ENCODE measurements at places on chromosomes 5 and 9.

DNA sequence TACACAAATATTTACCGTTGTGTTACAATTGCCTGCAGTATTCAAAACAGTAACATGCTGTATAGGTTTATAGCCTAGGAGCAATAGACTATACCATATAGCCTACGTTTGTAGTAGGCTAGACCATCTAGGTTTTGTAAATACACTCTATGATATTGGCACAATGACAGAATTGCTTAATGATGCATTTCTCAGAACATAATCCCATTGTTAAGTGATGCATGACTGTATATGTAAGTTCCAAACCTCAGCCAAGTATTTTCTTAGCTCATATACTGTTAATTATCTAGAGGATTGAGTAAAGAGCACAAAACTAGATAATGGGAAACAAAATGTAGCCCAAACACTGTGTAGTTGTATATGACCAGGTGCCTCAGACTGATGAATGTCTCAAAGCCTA, 220.1 kb downstream of the ANXA1 start:
- peak; percentile 5 for DNase-seq

DNA sequence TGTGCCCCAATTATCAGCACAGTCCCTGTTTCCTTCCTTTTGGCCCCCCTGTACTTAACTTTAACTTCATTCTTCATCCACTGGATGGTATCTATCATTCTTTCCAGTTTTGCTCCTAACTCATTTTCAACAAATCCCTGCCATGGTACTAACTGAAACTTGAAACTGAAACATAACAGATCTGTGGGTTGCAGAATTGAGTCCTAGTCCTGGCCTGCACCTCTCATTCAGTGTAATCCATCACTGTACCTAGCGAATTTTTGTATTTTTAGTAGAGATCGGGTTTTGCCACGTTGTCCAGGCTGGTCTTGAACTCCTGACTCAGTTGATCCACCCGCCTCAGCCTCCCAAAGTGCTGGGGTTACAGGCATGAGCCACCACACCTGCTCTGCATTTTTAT, 15.3 kb upstream of the PIK3R1 start:
- DNase-seq: no peak

DNA sequence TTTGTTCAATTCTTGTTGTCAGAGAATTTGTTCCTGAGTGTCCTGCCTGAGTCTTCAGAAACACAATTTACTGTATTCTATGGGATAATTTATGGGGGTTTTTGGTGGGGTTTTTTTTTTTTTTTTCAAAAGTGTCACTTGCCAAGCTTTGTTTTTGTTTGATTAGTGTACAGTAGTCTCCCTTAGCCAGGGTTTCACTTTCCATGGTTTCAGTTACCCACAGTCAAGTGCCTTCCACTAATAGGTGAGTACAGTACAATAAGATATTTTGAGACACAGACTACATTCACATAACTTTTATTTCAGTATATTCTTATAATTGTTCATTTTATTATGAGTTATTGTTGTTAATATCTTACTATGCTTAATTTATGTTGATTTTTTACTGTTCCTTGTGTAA, 25.0 kb upstream of the AUH start:
- DNase-seq: no peak

GRCh38 chr5:178104492-178104891, 8.8 kb upstream of the N4BP3 start:
- DNase-seq: no peak

DNA sequence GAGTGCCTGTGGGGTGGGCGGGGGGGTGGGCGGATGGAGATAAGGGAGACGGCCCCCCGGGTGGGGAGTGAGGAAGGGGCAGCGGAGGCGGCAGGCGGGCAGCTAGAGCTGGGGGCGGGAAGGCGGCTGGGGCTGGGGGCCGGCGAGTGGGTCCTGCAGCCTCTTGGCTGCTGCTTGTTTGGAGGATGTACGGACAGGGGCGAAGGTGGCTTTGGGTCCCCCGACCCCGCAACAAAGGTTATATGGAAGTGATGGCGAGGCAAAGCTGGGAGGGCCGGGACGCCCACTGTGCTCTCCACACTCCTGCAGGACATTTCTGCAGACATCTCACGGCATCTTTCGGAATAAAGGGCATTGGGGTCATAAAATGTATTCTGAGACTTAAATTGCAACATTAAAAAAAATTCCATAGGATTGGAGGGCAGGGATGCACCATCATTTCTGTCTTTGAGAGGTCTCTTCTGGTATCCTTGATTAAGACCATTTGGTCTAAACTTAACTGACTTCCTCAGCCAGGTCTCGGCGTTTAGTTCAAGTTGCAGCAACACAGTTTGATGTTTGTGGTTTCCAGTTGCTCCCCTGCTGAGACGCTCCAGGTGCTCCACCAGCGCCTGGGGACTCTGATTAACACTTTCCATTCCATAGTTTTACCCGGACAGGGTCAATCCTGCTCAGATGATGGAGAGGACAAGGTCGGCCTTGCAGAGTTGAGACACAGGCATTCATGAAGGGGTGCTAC, 101.6 kb upstream of the SSBP2 start:
- DNase-seq: peak; percentile 87

GRCh38 chr5:54673523-54674225, 156.1 kb downstream of the SNX18 start:
- peak; percentile 93 for DNase-seq

DNA sequence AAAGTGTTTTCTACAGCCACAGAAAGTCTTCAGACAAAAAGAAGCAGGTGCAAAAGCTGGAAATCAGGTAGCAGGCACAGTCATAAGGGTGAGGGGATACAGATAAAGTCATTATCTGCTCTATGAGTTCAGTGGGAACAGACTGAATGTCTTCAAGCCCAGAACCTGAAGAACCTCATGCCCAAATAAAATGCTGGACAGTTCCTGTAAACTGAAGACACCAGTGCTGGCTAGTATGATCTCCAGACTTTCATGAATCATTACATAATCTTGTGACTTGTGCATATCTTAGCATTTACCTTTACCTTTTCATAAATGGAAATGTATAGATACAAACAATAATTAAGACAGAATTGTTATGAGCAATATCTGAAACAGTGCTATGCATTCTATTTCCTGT, 728.7 kb downstream of the DNAH5 start:
- no peak for DNase-seq

- DNase-seq: peak; percentile 72
Observed at GRCh38 chr5:179870403-179870903, 11.8 kb upstream of the MRNIP start.

- DNase-seq: no peak
Observed at GRCh38 chr9:28892538-28892937, 1319.3 kb upstream of the C9orf72 start.

- DNase-seq: peak; percentile 47
Observed at GRCh38 chr5:73625944-73626811, at the start of gene ARHGEF28. TSS of gene ARHGEF28 (plus strand) at chr5:73626196. CDS start at chr5:73684852, 58,656 bp downstream.
